ENCODE measurements at places on chromosomes 7 and 10. TPM values are rescaled to one million over a fixed set of nuclear protein-coding genes. Genes with fewer than 3 reads are reported as not detected.
A peak's percentile ranks its signal among the peaks of the same experiment; 100 is the strongest.

The NEURL1 gene
- 4.8 TPM for total RNA-seq

- DNase-seq = no peak
- H3K4me3 ChIP-seq = no peak overlapping the region
- peaks cover 8% of the 10 kb centered on the region for H3K27me3 ChIP-seq
Measured at GRCh38 chr7:72258074-72258473, 154.1 kb downstream of the CALN1 start.

DNA sequence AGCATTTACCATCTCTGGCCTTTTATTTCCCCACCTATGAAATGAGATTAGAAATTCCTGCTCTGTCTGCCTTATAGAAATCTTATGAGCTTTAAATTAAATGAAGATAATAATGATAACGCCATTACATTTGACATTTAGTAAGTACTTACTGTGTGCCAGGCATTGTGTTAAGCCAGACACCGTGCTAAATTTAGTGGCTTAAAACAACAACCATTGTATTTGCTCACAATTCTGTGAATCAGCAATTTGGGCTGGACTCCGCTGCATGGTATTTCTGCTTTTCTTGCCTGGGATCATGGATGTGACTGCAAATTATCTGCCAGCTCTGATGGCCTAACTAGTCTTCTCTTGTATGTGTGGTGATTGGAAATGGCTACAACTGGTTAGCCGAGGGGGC, 56.4 kb upstream of the CCDC6 start:
- no peaks in the 10 kb centered on the region for H3K27me3 ChIP-seq
- no peak overlapping the region for H3K27ac ChIP-seq
- DNase-seq = no peak
- H3K4me1 ChIP-seq = peaks cover 43% of the 10 kb centered on the region

GRCh38 chr7:27171637-27172314, 2.3 kb downstream of the HOXA10 start:
- H3K27ac ChIP-seq = no peak overlapping the region
- no peak for DNase-seq
- no peaks in the 10 kb centered on the region for H3K27me3 ChIP-seq
- H3K4me1 ChIP-seq = peaks cover 20% of the 10 kb centered on the region

GRCh38 chr10:60299961-60300883, 89.5 kb downstream of the ANK3 start:
- H3K36me3 ChIP-seq = no peaks in the 10 kb centered on the region
- no peak overlapping the region for H3K4me3 ChIP-seq

DNA sequence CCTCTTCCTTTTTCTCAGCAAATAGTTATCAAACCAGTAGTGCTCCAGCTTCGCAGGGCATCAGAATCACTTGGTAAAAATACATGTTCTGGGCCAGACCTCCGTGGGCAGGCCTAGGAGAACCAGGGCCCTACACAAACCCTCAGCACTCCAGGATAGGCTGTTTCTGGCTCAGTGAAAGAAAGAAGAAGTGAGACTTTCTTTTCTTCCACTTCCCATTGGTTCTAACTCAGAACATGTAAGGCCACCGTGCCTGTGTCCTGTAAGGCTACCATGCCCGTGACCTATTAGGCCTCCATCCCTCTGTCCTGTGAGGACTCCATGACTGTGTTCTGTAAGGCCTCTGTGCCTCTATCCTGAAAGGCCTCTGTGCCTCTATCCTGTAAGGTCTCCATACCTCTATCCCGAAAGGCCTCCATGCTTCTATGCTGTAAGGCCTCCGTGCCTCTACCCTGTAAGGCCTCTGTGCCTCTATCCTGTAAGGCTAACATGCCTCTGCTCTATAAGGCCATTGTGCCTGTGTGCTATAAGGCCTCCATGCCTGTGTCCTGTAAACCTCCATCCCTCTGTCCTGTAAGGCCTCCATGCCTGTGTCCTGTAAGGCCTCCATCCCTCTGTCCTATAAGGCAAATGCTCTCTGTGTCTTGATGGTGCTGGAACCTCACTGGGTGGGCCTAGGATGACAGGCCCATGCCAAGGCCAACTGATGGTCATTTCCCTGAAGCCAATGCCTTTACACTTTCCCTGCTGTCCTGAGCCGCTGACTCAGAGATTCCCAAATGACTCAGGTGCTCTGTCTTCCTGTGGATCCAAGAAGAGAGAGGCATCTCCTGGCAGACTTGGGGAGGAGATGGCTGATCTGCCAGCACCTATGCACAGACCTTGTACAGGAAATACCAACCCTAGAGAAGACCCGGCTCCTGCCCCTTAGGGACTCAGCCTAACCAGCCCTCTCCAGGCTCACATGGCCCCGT, 96.6 kb upstream of the CACUL1 start:
- H3K4me1 ChIP-seq = no peaks in the 10 kb centered on the region
- H3K4me3 ChIP-seq = no peak overlapping the region
- no peak overlapping the region for H3K27ac ChIP-seq
- DNase-seq = no peak

DNA sequence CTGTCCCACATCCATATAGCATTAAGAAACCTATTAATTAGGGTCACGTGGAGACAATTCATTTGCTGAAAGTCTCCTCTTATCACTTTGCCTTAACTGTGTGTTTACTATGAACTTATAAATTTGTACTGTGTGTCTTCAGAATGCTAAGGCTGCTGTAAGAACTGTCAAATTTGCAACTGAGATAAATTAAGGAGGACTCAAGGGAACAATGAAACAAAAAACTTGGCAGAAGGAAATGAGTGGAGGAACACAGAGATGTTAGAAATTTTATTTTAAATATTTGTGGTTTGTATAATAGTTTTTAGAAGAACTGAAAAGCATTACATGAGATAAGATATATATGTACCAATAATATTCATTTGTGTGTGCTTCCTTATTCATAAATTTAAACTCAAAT, 1005.3 kb upstream of the SORCS1 start:
- H3K27ac ChIP-seq = no peak overlapping the region
- DNase-seq = no peak
- no peaks in the 10 kb centered on the region for H3K27me3 ChIP-seq
- H3K4me3 ChIP-seq = no peak overlapping the region

The PITRM1 gene
- 92.3 TPM for total RNA-seq

- no peak for DNase-seq
- no peak overlapping the region for H3K27ac ChIP-seq
- no peaks in the 10 kb centered on the region for H3K36me3 ChIP-seq
- H3K4me3 ChIP-seq = no peak overlapping the region
Measured at GRCh38 chr10:57420881-57421280, 846.8 kb downstream of the IPMK start.

The UTF1 gene
- not detected for total RNA-seq

GRCh38 chr10:23742368-23742767, 303.5 kb downstream of the OTUD1 start:
- no peaks in the 10 kb centered on the region for H3K27me3 ChIP-seq
- DNase-seq = no peak
- no peaks in the 10 kb centered on the region for H3K36me3 ChIP-seq
- no peak overlapping the region for H3K27ac ChIP-seq
- no peaks in the 10 kb centered on the region for H3K4me1 ChIP-seq
- H3K4me3 ChIP-seq = no peak overlapping the region

DNA sequence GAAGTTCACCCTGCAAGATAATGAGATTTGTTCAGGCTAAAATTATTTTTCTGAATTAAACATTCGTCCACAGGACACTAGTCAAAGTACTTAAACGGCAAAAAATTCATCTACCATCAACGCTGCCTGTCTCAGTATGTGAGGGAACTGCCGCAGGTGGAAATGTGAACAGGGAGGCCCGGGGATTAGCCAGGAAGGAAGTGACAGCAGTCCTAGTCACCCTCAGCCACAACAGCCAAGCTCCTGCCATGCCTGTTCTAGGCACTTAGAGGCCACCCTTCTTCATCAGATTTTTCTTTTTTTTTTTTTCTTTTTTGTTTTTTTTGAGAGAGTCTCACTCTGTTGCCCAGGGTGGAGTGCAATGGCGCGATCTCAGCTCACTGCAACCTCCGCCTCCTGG, 9.4 kb downstream of the NUDT5 start:
- no peak for DNase-seq
- no peaks in the 10 kb centered on the region for H3K4me1 ChIP-seq
- H3K27me3 ChIP-seq = no peaks in the 10 kb centered on the region
- no peaks in the 10 kb centered on the region for H3K36me3 ChIP-seq
- H3K27ac ChIP-seq = no peak overlapping the region

GRCh38 chr10:91652364-91652763, 19.5 kb upstream of the PPP1R3C start:
- H3K36me3 ChIP-seq = no peaks in the 10 kb centered on the region
- no peaks in the 10 kb centered on the region for H3K4me1 ChIP-seq
- H3K4me3 ChIP-seq = no peak overlapping the region
- DNase-seq = peak; percentile 40

GRCh38 chr7:130294314-130294713, 1.4 kb downstream of the CPA4 start:
- H3K4me3 ChIP-seq = no peak overlapping the region
- H3K36me3 ChIP-seq = no peaks in the 10 kb centered on the region
- H3K27me3 ChIP-seq = no peaks in the 10 kb centered on the region

- peaks cover 20% of the 10 kb centered on the region for H3K27me3 ChIP-seq
- DNase-seq = no peak
- no peak overlapping the region for H3K27ac ChIP-seq
Measured at GRCh38 chr10:7457478-7458316, 46.9 kb upstream of the SFMBT2 start.

- H3K27me3 ChIP-seq = peaks cover 24% of the 10 kb centered on the region
- H3K27ac ChIP-seq = no peak overlapping the region
- H3K4me1 ChIP-seq = no peaks in the 10 kb centered on the region
- H3K36me3 ChIP-seq = no peaks in the 10 kb centered on the region
- no peak overlapping the region for H3K4me3 ChIP-seq
Measured at GRCh38 chr10:49075743-49076142, 39.6 kb downstream of the VSTM4 start.

The TUBB8 gene
- 0.59 TPM for total RNA-seq

- peaks cover 12% of the 10 kb centered on the region for H3K4me1 ChIP-seq
- no peaks in the 10 kb centered on the region for H3K36me3 ChIP-seq
- no peak overlapping the region for H3K27ac ChIP-seq
- no peak overlapping the region for H3K4me3 ChIP-seq
Measured at GRCh38 chr10:31980471-31980870, 51.8 kb upstream of the ARHGAP12 start.

DNA sequence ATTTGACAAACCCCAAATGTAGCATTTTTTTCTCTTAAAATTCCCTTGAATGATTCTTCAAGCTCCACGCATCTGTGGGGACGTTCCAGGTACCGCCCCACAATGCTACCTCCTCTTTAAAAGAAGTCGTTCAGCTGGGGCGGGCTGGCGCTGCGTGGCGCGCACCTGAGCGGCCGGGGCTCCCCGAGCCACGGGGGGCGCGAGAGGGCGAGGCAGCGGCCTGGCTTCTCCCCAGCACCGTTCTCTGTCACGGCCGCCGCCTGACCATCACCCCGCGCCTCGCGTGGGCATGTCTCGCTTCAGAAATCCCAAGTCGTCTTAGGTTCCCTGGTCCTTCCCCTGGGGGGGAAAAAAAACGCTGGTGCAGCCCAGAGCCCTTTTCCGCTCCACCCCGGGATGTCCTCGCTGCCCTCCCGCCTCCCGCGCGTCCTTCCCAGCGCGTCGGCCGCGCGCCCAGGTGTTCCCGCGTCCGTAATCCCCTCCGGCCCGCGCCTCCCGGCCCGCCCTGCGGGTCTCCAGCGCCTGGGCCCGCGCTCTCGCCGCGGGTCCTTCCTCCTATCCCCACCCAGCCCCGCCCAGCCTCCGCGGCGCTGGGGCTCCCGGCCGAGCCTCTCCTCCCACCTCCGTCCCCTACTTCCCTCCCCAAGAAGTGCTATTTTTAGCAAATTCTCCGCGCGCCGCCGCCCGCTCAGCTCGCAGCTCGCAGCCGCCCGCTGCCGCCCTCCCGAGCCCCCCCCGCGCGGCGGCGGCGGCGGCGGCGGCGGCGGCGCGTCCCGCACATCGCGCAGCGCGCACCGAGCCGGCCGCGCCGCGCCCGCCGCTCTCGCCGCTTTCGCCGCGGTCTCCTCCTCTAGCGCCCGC, 58.7 kb upstream of the PRPS1L1 start:
- no peak overlapping the region for H3K27ac ChIP-seq
- peaks cover 10% of the 10 kb centered on the region for H3K27me3 ChIP-seq
- H3K4me1 ChIP-seq = peaks cover 8% of the 10 kb centered on the region

The MYPN gene
- 4.1 TPM for total RNA-seq

DNA sequence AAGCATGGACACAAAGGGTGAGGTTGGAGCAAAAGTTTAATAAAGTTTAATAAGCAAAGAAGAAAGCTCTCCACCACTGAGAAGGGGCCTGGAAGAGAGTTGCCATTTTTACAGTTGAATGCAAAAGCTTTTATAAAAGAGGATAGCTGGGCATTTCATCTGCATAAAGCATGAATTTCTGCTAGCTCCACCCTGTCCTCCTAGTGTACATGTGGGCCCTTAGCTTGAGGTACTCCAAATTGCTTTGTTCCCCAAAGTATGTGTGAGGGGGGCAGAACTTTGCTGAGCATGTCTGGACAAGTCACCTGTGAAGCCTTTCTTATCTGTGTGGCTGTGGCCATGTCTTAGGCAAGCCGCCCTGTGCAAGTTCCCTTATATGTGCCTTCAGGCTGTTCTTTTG, 22.6 kb upstream of the CROT start:
- H3K36me3 ChIP-seq = no peaks in the 10 kb centered on the region
- DNase-seq = no peak
- H3K4me1 ChIP-seq = peaks cover 17% of the 10 kb centered on the region

GRCh38 chr7:2162959-2163358, 69.8 kb downstream of the MAD1L1 start:
- H3K4me1 ChIP-seq = no peaks in the 10 kb centered on the region
- H3K27me3 ChIP-seq = no peaks in the 10 kb centered on the region
- H3K27ac ChIP-seq = no peak overlapping the region

The XRCC2 gene
- 25.0 TPM for total RNA-seq

DNA sequence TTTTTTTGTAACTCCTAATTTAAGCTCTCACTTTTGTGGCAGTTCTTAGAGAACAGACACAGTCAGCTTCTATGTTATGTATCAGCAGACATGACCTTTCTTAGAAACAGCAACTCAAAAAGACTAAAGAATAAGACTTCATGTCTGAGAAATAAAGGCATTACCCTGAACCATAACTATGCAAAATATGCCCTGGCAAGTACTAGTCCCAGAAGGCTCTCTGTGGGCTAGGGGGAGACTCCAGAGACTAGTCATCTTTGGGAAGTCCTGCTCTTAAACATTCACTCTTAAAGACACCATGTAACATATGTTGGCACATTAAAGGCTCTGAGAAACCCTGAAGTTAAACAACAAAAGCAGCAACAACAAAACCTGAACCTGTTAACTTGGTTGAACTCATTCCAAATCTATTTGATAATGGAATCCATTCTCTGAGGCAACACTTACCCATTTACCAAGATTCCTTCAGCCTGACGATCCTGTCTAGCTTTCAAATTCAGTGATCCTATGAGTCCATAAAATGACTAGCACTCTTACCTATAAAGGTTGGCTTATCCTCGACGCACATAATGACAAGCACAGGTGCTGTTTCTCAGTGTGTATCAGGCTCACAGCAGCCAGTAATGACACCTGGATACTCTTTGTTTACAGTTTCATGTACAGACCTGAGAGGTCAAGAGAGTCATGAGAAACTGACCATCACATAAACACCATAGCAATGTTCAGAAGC, 62.3 kb downstream of the OSBPL3 start:
- peaks cover 34% of the 10 kb centered on the region for H3K4me1 ChIP-seq
- no peaks in the 10 kb centered on the region for H3K27me3 ChIP-seq
- no peaks in the 10 kb centered on the region for H3K36me3 ChIP-seq
- no peak overlapping the region for H3K4me3 ChIP-seq
- DNase-seq = no peak
- H3K27ac ChIP-seq = no peak overlapping the region

The RET gene
- total RNA-seq = not detected

Data from PC-9 (cell line).